CD8-positive, alpha-beta memory T cell (primary cell): ENCODE measurements at places on chromosomes 2 and 18.

- no peak for DNase-seq
Measured at GRCh38 chr2:187477051-187477450, 29.0 kb upstream of the CALCRL start.

GRCh38 chr2:233404222-233404621, 49.9 kb downstream of the DGKD start:
- DNase-seq = peak; percentile 41

DNA sequence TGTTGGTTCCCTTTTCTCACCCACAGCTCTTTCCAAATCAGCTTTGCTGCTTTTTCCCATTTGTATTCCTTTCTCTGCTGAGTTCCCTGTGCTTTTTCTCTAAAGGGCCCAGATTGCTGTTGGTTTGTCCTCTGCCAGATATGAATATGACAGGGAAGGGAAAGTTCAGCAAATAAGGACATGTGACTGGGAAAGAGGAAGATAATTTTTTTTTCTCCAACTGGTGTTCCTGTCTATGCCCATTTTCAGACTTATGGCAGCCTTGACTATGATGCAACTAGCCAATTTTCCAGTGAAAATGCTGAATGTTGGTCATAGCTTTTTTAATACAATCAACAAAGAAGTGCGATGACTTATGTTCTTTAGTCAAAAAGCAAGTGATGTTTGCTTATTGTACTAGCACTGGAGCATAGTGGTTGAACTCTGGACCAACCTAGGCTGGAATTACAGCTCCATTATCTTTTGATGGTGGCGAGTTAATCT, 7.7 kb downstream of the MDH1 start:
- DNase-seq = no peak

GRCh38 chr18:2918761-2919550, 72.2 kb downstream of the EMILIN2 start:
- no peak for DNase-seq

GRCh38 chr2:218885981-218886947, 5.6 kb downstream of the WNT10A start:
- DNase-seq = no peak

GRCh38 chr2:72103161-72103560, 44.5 kb downstream of the CYP26B1 start:
- no peak for DNase-seq

DNA sequence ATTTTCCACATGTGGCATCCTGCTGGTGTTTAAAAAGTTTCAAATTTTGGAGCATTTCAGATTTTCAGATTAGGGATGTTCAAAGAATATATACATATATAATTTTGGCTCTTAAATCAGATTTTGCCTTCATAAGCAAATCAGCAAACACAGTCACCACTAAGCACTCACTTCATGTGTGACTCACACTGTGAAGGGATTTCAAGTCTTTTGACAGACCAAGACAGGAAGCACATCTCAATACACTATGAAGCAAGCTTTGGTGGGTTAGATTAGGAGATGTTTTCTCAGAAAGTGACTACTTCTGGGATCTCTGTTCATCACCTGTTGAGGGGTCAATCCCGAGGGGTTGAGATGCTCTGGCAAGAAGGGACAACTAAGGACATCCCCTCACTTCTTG, 227.8 kb upstream of the RBBP8 start:
- DNase-seq = no peak

GRCh38 chr2:112629823-112630222, 15.9 kb upstream of the SLC20A1 start:
- DNase-seq = no peak

GRCh38 chr18:36295880-36296301, 1.6 kb upstream of the FHOD3 start:
- no peak for DNase-seq

- no peak for DNase-seq
Measured at GRCh38 chr2:22822835-22823234, 562.1 kb upstream of the KLHL29 start.

DNA sequence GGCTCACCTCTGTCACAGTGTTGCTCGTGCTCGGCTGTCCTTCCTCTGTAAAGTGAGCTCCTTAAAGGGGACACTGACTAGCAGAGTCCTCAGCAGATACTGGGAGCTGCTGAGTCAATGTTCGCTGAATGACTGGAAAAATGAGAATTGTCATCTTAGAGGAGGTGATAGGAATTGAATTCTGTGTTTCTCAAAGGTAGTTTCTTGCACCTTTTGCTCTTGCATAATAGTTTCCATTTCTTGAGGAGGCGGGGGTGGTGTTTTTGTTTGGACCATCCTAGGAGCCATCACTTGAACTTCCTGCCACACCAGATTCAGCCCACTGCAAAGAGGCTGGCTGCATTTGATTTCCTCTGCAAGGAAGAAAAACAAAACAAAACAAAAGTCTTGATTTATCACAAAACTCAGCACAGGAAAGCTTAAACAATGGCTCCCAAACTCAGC, 11.4 kb upstream of the RFX8 start:
- DNase-seq = no peak

GRCh38 chr2:241272303-241273209, 42.9 kb downstream of the HDLBP start:
- peak; percentile 64 for DNase-seq

GRCh38 chr18:77164763-77165485, 32.3 kb upstream of the MBP start:
- no peak for DNase-seq

DNA sequence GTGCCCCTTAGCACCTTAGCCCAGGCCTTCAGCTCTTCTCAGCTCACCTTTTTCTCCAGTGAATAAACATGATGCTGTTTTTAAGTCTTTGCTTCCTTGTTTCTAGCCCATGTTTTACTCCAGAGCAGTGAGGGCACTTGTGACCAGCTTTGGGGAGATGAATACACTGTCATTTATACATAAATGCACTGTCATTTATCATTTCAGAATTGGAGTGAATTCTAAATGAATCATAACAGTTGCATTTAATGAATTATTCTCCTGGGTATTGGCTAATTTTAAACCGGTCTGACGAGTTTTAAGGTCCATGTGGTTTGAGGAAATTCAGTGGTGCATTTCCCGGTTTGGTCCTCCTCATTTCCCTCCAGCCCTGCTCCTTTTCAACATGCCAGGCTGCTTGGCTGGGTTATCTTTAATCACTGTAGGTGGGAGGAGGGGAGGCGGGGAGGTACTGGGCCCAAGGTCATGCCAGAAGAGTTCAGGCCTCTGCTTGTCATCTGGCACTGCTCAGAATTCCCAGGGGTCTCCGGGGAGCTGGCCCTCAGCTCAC, 23.9 kb downstream of the PRKCE start:
- DNase-seq = no peak

DNA sequence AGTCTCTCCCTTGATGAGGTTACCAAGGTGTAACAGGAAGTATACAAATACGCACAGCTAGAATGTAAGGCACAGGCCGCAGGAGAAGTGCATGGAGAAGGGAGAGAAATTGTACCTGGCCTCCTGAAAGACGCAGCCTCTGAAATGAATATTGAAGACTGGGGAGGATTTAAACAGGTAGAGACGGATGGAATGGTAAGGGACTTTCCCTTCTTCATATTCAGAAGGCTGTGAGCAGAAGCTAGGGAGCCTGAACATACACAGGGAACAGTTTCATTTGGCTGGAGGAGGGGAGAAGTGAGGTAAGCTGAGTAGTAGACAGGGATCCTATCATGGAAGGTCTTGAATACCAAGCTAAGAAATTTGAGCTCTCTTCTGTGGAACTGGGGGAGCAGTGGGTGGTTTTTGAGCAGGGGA, 112.7 kb downstream of the ANKRD44 start:
- peak; percentile 65 for DNase-seq

DNA sequence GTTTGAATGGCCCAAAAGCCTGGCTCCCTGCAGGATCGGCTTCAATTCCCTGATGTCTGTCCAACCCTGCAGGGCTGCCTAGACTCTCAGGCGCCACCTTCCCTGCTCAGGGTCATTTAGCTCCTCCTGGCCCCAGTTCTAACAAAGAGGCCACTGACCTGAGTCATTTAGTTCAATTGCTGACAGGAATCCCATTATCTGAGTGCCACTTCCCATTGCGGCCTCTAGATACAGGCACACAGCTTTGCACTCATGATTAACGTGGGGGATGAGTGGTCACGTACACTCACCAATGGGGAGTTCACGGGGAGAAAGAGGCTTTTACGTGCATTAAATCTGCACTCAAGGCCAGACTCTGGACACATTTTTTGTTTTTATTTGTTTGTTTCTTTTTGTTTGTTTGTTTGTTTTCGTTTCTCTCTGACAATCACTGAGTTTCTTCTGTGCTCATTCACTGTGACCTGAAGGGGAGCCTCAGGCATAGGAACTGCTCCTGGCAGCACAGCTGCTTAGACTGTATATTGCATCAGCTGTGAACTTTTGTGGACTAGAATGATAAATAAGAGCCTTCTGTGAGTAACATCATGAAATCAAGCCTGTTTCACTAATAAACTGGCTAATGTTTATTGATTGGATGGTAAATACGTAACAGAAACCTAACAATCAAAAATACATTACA, 118.9 kb upstream of the CTNNA2 start:
- DNase-seq = no peak
